ENCODE measurements at places on chromosomes 13 and 19.

- no peak for DNase-seq
Measured at GRCh38 chr13:83297586-83298290, 584.5 kb downstream of the SLITRK1 start.

GRCh38 chr13:50761406-50761805 is 82.1 kb downstream of the DLEU7 start:
- DNase-seq, result no peak

GRCh38 chr13:41751277-41751676 is 209.6 kb downstream of the VWA8 start:
- no peak for DNase-seq

- no peak for DNase-seq
Measured at GRCh38 chr13:61463024-61463423, 47.4 kb upstream of the PCDH20 start.

DNA sequence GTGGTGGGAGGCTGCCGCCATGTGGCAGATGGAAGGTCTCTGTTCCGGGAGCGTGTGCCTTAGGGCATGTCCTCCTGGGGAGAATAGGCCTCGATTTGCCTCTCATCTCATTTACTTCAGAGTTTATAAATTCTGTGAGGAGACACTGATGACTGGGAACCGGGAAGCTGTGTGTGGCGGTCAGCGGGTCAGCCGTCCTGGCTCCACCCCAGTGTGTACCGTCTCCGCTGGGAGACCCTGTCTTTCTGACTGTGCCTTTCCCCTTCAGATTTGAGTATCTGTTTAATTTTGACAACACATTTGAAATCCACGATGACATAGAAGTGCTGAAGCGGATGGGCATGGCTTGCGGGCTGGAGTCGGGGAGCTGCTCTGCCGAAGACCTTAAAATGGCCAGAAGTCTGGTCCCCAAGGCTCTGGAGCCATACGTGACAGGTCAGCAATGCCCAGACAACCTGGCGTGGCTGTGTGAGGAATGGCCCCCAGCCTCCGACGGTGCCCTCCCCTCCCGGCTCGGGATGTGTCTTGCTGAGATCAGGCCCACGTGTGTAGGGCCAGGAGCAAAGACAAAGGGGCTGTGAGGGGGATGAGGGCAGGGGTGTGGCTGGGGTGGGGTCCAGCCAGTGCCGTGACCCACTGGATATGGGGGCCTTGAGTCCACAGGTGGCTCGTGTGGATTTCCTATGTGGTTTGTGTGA is 21.6 kb downstream of the ATP4B start:
- no peak for DNase-seq

DNA sequence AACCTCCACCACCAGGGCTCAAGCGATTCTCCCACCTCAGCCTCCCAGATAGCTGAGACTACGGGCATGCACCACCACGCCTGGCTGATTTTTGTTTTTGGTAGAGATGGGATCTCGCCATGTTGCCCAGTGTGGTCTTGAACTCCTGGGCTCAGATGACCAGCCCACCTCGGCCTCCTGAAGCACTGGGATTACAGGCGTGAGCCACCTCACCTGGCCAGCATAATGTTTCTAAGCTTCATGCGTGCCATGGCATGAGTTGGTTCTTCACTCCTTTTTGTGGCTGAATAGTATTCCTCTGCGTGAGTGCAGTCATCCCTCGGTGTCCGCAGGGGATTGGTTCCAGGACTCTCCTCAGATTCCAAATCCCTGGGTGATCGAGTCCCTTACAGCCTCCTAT is 4.2 kb upstream of the ZNF579 start:
- no peak for DNase-seq

DNA sequence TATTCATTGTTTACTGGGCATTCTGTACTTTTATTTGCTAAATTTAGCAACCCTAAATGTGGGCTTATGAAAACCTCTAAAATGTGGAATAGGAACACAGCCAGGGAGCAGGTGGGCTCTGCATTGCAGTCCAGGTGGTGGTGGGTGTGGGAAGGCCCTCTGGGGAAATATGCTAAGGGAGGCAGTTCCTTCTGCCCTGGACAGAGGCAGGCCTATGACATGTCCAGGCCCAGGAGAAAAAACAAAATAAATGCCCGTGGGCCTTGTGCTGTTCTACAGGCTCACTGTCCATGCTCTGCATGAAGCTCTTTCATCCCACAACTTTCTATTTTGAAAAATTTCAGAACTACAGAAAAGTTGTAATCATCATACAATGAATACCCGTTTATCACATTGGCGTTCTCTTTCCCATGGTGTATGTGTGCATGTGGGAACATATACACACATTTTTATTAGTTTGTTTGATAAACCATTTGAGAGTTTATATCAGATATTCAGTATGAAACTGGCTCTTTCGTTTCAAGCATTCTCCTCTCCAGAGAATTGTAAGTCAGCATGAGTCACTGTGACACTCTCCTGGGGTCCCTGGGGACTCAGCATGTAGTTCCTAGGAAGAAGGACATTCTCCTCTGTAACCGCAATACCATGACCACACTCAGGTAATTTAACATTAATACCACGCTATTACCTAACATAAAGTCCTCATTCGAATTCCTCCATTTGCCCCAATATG is 505.3 kb downstream of the COG6 start:
- no peak for DNase-seq

DNA sequence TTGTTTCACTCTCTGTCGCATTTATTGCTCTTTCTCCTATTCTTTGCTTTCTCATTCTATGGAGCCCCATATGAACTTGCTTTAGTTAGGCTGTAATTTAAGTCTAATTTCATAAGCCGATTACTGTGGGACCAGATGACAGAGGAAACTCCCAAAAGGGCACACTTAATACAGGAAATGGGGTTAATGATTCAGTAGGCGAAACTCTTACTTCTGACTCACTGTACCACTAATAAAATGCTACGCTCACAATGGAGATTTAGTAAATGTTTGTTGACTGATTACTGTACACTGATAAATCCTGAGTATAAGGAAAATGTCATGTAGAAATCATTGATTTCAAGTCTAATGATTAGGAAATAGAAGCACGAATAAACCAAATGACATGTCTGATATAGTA is 276.4 kb downstream of the KLF5 start:
- DNase-seq, result no peak

DNA sequence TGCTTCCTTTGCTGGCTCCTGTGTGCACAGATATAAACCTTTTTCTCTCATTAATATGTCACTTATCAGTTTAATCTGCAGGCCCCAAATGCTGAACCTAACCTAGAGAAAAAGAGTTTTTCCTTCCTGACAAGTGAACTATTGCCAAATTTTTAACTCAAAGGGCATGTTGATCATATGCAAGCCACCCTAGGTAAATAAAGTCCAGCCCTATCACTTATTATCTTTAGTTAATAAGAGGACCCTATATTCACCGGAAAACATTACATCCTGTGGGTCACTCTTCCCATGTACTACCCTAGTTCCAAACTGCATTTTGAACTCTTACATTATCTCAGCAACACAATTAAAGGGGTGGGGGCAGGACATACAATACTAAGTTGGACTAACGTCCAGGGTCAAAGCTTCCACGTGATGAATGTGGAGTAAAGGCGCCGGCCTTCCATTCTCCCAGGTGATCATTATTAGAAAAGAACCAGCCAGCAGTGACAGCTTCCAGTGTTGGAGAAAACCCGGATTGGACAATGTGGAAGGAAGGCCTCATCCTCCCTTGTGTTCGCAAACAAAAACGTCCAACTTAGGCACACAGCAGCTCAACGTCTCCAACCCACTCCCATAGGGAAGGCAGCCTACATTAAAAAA is 86.6 kb downstream of the STK24 start:
- no peak for DNase-seq

- no peak for DNase-seq
Measured at GRCh38 chr19:29054886-29055675, 157.9 kb downstream of the UQCRFS1 start.

GRCh38 chr13:113393226-113393562 is 29.3 kb upstream of the GRTP1 start:
- no peak for DNase-seq

GRCh38 chr13:76720821-76721220 is 165.4 kb downstream of the KCTD12 start:
- no peak for DNase-seq

GRCh38 chr13:99033814-99034213 is 56.0 kb upstream of the DOCK9 start:
- DNase-seq, result no peak

DNA sequence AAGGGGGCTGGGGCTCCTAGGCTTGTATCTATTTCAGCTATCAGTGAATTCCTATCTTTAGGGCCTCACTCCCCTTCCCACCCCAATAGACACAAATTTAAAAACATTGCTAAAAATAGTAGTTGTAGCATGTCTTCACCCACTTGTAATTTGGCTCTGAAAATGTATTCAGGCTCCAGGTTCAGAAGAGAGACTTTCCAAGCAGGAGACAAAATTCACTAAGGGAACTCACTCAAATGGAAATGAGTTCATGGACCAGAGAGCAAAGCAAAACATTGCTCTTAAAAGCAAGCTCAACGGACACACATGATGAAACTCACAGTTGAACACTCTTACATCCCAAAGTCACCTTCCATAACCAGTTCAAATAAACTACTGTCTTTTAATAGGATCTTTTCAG is 36.8 kb downstream of the PHF11 start:
- no peak for DNase-seq

DNA sequence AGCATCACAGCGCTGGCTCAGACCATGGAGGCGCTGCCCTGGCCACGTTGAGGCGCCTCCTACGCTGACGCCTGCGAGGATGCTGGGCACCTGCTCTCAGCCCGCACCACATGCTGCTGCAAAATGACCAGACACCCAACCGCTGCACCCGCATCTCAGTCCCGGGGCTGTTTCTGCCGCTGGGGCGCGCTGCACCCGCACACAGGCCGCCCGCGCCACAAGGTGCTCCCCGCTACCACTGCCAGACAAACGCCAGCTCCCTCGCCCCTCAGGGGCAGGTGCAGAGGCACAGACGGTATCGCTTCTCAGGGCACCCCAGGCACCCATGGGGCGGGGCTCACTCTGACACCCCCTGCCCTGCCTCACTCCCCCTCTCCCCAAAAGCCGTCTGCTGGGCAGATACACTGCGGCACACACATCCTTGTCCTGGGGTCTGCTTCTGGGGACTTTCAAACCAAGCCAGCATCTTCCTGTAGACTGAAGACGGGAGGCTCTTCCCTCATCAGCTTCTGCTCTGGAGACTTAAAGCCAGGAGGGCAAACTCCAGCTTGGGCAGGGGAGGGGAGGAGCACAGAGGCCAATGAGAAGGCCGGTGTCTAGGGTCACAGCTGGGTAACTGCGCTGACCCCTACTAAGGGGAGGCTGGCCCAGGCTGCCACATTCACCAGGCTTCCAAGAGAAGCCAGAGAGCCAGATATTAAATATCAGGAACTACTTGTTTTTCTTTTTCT is 16.3 kb downstream of the CHERP start:
- no peak for DNase-seq

GRCh38 chr13:58620176-58620575 is 988.6 kb downstream of the PCDH17 start:
- no peak for DNase-seq

DNA sequence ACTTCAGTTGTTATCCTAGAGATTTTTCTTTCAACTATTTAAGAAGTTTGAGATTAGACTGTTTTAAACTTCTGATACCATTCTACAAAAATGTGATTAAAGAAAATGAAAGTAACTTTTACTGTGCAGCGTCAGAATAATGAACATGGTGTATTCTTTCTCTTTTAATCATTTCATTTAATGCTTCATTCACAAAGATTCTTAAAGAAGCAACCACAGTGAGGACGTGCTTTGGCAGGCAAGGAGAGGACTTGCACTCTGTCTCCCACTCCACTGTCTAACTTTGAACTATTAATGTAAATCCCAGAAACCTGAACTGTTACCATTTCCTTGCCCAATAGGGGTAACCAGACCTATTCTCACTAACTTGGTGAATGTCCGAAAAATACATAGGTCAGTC is 137.0 kb downstream of the KCNRG start:
- no peak for DNase-seq

GRCh38 chr19:44649578-44650145 is 6.0 kb downstream of the PVR start:
- no peak for DNase-seq

GRCh38 chr19:33677745-33678426 is 56.1 kb downstream of the CHST8 start:
- no peak for DNase-seq

GRCh38 chr19:54203151-54203611 is 2.5 kb downstream of the RPS9 start:
- DNase-seq, result no peak

DNA sequence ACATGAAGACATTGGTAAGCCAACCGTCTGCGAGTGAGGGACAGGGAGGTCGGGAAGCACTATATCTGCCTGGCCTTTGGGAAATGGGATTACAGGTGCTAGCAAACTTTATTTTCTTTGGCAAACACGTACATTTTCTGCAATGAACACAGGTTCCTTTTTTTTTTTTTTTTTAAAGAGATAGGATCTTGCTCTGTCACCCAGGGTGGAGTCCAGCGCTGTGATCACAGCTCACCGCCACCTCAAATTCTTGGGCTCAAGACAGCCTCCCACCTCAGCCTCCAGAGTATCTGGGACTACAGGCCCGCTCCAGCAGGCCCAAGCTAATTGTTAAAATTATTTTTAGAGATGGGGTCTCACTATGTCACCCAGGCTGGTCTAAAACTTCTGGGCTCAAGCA is 24.2 kb downstream of the ELAVL1 start:
- DNase-seq, result no peak

- no peak for DNase-seq
Measured at GRCh38 chr19:8109455-8109854, 39.9 kb downstream of the FBN3 start.

GRCh38 chr19:32599258-32599657 is 18.3 kb downstream of the PDCD5 start:
- no peak for DNase-seq

Data from T-helper 1 cell (primary cell).